ENCODE measurements at places on chromosomes 12 and 14.

- DNase-seq, result no peak
Measured at GRCh38 chr14:20476776-20477175, 7.6 kb downstream of the PNP start.

GRCh38 chr12:16524378-16524777 lies 81.6 kb downstream of the LMO3 start:
- DNase-seq, result no peak

DNA sequence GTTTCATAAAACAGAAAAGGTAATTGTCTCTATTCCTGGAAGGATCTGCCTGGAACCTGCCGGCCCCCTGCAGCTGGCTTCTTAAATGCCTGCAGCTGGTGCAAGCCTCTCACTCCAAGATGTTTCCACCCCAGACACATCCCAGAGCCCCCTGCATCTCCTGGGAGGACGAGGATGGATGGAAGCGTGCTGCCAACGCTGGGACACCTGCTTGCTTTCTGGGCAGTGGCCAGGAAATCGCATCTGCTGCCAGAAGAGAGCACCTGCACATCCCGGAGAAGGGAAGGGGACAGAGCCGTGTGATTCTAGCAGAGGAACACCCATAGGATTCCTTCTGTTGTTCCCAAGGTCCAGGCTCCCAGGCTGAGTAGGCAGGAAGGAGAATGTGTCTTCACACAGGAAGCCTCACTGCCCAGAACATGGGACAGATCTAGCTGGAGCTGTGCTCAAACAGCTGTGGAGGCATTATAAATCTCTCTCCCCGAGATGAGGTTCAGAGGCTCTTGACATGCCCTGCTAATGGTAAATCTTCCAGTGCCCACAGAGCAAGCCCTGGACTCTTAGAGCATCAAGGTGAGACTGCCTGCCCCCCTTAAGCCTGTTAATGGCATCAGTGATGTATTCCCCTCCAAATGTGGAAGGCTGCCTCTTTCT lies 138.8 kb upstream of the MAP1LC3B2 start:
- no peak for DNase-seq

GRCh38 chr12:116339062-116339461 lies 61.6 kb upstream of the MED13L start:
- no peak for DNase-seq

Measured in CD4-positive, alpha-beta T cell treated with Interleukin-15 for 1 hour (primary cell).